ENCODE measurements at places on chromosomes 6 and 20.

GRCh38 chr6:126148853-126149252, 162.5 kb downstream of the TRMT11 start:
- H3K27ac ChIP-seq, result no peak overlapping the region
- DNase-seq, result no peak
- H3K4me3 ChIP-seq, result no peak overlapping the region
- no peaks in the 10 kb centered on the region for H3K4me1 ChIP-seq

GRCh38 chr6:7267466-7268091, 45.4 kb downstream of the SSR1 start:
- H3K4me1 ChIP-seq, result no peaks in the 10 kb centered on the region
- H3K4me3 ChIP-seq, result no peak overlapping the region
- H3K27ac ChIP-seq, result no peak overlapping the region
- no peaks in the 10 kb centered on the region for H3K27me3 ChIP-seq

DNA sequence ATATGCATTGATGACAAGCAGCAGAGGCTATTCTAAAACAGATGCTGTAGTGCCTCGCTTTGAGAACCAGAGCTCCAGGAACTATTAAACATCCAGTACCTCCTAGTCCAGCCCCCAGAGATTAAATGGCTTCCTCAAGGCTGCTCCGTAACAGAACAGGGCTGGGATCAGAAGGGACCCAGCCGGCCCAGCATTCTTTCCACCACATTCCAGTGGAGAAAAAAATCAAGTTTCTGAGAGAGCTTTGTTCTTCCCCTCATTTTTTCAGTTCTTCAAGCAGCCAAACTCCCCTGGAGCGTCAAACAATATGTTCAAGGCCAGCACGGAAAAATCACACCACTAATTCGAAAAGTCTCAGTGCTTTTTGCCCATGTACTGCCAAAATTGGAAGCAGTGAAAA, 5.8 kb upstream of the STMND1 start:
- H3K4me3 ChIP-seq, result no peak overlapping the region
- no peak overlapping the region for H3K27ac ChIP-seq
- DNase-seq, result no peak
- H3K36me3 ChIP-seq, result no peaks in the 10 kb centered on the region
- peaks cover 41% of the 10 kb centered on the region for H3K27me3 ChIP-seq

DNA sequence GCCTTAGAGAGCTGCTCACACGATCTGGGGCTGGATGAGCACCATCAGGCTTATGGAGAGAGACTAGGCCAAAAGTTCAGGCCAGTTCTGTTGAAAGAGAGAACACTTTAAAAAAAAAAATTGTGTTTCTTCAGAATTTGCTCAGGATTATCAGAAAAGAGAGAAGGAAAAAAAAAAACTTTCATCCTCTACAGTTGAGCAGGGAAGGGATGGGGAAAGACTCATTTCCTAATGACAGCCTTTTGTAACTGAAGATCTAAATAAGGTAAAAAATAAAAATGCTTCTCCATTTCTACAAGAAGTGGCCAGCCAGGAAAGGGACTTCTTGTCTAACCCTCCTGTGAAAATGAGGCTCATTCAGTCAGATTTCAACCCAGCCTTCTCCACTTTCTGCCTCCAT, 134.8 kb downstream of the LY86 start:
- no peaks in the 10 kb centered on the region for H3K36me3 ChIP-seq
- DNase-seq, result no peak
- H3K27ac ChIP-seq, result no peak overlapping the region
- H3K27me3 ChIP-seq, result no peaks in the 10 kb centered on the region
- H3K4me3 ChIP-seq, result no peak overlapping the region

GRCh38 chr20:34983995-34984735, 28.5 kb downstream of the MYH7B start:
- no peaks in the 10 kb centered on the region for H3K4me1 ChIP-seq
- H3K36me3 ChIP-seq, result no peaks in the 10 kb centered on the region
- H3K4me3 ChIP-seq, result no peak overlapping the region
- peaks cover 19% of the 10 kb centered on the region for H3K27me3 ChIP-seq
- no peak for DNase-seq

DNA sequence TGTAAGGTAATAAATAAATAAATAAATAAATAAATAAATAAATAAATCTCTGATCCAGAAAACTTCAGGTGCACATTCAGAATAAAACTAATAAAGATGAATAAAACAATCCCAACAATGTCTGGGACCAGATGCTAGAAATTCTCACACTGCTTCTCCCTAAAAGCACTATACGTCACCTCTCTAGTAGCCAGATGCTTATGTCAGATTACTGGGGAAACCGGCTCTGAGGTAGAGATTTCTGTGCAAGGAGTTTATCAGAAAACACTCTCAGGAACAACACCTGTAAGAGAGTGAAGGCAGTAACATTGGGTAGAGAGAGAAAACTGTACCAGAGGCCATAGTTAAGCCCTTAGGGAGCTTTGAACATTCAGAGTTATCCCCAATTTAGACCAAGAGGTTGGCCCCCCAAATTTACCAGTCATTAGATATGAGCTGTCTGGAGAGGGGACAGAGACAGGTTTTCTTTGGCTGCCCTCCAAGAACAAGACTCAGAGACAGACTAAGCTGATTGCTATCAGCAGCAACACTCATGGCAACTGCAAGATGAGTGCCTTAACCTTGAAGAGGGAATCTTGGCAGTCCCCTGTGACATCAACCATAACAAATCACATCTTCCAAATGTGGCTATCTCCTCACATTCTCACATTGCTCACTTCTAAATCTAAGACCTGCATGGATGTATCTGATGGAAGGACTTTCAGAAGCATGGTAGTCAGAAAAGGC, 151.2 kb upstream of the BMP5 start:
- no peaks in the 10 kb centered on the region for H3K4me1 ChIP-seq
- H3K36me3 ChIP-seq, result no peaks in the 10 kb centered on the region
- H3K4me3 ChIP-seq, result no peak overlapping the region
- H3K27me3 ChIP-seq, result no peaks in the 10 kb centered on the region

Measured in activated CD4-positive, alpha-beta T cell treated with anti-CD3 and anti-CD28 coated beads for 36 hours (primary cell).